ENCODE measurements at places on chromosomes 5 and 9. TPM values are rescaled to one million over a fixed set of nuclear protein-coding genes. Genes with fewer than 3 reads are reported as not detected.
A peak's percentile ranks its signal among the peaks of the same experiment; 100 is the strongest.

GRCh38 chr5:126851501-126852011, 74.6 kb downstream of the LMNB1 start:
- no peak for DNase-seq

DNA sequence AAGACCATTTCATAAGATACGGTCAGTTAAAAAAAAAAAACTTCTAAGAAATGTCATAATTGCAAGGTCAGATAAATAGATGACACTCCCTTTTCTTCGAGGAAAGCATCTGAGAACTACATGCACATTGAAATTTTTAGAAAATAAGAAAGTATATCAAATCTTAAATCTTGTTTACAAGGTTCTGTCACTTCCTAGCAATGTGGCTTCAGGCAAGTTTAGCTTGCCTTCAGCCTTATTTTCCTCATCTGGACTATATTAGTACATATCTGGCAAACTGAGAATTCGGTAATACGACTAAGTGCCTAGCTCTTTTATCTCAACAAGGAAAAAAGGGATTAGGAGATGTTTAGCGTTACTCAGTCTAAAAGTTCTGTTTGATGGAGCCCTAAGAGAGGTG, 32.5 kb upstream of the OR2K2 start:
- no peak for DNase-seq

DNA sequence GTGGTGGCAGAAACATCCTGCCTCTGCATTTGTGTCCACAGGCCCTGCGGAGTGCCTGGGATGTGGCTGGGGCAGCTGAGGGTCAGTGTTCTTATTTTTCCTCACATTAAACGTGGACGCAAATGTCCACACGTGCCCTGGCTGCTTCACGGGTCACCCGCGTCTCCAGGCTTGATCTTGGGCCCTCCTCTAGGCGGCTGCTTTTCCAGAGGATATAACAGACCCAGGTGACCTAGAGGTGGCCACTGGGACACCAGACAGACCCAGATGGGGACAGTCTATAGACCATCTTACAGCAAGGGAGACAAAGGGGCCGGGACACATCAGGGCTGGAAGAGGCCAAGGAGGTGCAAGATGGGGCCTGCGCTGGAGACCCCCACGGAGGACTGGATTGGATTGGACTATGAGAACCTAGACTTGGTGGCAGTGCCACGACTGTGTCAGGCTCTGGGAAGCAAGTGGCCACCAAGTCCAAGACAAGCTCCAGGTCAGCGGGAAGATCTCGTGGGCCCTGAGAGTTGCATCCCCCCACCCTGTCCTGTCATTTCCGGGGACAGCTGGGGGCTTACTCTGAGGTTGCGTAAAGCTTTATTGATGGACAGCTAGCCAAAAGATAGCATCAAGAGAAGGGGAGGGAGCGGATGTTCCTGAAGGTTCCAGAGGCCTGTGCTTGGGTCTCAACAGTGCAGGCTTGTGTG, 6.9 kb downstream of the WNK2 start:
- DNase-seq: no peak

DNA sequence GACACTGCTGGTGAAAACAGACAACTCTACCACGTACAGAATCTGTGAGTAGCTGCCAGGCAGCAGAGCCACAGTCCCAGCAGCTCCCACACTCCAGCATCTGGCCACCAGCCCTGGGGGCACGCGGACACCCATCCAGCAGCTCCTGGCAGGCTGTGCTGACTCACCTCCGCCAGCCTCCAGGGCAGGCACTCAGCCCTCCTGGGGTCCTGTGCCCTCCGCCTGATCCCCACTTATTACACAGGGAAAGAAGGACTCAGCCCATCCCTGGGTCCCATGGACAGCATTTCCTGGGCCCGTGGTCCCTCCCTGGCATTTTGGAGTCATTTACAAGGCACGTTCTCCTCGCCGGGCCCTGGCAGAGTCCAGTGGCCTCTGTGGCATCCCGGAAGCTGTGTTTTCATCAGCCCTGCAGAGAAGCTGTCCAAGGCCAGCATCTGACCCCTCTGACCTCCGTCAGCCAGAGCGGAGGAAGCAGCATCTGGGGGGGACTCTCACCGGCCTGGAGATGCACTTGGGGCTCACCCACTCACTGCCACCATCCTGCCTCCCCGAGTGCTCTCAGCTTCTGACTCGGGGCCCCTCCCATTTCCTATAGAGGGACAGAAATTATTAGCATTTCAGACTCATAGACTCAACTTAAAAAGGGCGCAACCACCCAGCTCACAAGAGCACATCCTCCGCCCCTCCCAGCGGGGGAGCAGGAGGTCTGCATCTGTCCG, 21.6 kb downstream of the PAEP start:
- DNase-seq: no peak

DNA sequence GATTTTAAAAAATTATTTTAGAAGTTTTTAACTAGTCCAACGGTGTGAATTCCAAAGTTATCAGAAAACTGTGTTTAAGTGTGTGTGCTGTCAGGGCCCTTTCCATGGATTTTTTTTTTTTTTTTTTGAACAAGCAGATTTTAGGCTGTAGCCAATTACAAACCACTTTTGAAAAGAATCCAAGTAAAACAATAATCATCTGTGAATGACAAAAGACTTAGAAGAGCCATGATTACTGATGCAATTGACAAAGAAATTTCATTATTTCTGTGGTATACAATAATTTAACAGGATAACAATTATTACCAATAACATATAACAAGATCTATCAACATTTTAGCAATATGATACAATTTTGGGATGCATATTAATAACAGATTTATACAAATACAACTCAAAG, 16.2 kb upstream of the PAIP1 start:
- no peak for DNase-seq

- no peak for DNase-seq
These were observed 69.6 kb upstream of the CACNA1B start for GRCh38 chr9:137807721-137808703.

DNA sequence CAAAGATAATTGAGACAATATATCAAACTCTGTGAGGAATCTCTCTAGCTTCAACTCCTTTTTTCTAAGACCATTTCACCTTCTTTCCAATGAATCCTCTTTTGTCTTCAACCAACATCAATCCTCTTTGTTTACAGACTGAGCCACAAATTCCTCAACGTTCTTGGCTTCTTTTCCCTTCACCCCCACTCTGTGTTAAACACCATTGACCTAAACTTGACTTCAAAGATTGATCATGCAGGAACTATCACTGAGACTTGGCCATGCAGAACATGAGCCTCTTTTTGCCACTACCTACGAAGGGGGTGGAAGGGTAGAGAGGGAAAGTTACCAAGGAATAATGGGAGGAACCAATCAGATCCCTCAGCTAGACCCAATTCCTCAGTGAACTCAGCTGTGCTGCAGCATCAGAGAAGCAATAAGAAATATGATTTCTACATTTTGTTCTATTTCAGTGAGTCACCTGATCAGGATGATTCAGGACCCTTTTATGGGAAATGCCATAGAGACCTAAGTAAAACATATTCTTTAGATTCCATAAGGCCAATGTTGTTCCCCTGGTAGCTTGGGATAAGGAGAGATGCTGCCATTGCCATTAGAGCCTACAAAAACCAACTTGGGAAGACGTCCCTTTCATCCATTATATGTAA, 187.7 kb upstream of the RGMB start:
- no peak for DNase-seq

GRCh38 chr9:92740446-92740961, 24.1 kb downstream of the BICD2 start:
- DNase-seq: no peak

GRCh38 chr5:2155556-2155955, 272.8 kb upstream of the IRX4 start:
- DNase-seq: no peak

GRCh38 chr5:78808818-78809217, 160.2 kb upstream of the LHFPL2 start:
- DNase-seq: no peak

DNA sequence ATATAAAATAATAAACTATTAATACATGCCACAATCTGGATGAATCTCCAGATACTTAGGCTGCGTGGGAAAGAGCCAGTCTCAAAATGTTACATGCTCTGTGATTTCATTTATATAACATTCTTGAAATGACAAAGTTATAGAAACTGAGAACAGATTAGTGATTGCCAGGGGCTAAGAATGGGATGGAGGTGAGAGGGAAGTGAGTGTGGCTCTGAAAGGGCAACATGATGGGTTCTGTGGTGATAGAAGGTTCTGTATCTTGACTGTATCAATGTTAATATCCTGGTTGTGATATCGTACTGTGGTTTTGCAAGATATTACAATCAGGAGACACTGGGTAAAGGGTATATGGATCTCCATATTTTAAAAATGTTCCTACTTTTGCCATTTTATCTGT, 50.7 kb downstream of the SPEF2 start:
- DNase-seq: no peak

DNA sequence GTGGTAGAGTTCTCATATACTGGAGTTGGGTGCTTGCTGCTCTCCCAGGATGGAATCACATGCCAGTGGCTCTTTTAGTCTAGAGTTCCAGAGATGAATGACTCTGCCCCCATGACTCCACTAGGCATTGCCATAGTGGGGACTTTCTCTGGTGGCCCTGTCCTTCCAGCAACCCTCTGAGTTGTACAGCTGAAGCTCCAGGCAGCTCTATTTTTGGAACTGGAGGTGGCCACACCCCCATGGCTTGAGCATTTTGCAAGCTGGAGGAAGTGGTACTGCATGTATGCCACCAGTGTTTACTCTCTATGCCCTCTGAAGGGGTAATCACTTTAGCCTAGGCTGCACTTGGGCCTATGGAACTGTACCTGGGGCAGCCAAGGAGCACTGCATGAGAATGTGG, 112.6 kb downstream of the RANBP17 start:
- DNase-seq: no peak

DNA sequence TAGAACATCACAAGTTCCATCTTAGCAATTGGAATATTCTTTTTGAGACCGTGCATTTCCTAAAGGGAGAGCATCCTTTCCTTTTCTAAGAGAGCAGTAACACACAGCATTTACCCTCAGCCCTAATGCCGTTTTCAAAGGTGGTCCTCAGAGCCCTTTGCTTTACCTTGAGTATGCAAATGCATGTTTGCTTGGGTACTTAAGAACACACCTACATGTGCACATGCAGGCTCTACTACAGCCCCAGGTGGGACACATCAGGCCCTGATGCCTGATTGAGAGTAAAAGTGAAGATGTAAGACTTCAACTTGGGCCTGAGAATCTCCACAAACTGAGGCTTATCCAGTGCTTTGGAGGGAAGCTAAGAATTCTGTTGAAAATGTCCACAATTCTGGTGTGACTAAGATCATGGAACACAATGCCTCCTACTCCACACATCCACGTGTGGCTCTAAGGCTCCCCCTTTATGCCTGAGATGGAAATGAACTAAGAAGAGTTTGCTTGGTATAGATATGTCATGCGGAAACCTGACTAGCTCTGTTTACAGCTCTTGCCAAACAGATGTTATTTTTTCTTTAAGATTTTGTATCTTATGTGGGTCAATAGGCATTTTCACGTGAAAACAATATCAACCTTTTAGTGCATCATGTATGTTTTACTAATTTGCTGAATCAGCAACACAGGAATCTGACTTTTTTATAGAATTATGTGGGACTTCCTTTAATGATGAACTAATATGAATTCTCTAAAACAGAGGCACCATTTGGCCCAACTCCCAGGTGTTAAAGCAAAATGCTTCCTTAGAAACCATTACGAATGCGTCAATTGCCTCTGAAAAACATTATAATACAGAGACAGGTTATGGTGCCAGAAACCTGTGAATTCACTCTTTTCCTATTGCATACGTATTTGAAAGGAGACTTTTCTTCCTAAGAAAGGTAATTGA, 48.9 kb upstream of the SLC2A8 start:
- DNase-seq: no peak

DNA sequence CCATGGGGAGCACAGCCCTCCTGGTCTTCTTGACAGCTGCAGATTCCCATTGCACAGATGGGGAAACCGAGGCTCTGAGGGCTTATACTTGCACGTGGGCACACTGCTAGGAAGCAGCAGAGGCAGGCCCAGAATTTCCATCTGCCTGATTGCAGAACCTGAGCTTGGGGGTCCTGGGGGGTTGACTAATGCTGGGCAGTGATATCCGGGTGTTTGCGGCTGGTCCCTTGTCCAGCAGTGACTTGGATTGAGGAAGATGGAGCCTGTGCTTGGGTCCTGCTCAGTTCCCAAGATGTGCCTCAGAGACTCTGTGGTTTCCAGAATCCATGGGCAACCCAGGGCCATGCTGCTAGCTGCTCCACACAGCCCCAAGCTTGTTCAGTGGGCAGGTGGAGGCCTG, 91.2 kb downstream of the PHF2 start:
- peak; percentile 5 for DNase-seq

Gene NIPAL4
- not detected for total RNA-seq

DNA sequence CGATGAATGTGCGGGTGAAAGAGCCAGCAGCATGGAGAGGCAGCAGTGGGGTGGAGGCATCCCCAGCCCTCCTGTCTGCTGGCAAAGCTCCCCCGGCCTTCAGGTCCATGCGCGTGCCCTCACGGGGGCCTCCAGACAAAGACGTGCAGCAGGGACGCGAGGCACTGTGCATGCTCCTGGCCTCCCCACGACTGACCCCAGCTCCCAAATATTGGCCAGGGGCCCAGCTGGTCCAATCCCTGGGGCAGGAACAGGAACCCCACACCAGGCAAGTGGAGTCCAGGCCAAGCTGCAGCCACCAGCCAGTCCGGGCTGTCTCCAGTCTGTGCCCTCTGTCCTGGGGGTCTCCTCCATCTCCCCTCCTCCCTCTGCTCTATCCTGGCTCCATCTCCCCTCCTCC, 33.5 kb upstream of the LRRC14B start:
- no peak for DNase-seq

- DNase-seq: no peak
These were observed 570.8 kb upstream of the TLE4 start for GRCh38 chr9:79001012-79001411.

DNA sequence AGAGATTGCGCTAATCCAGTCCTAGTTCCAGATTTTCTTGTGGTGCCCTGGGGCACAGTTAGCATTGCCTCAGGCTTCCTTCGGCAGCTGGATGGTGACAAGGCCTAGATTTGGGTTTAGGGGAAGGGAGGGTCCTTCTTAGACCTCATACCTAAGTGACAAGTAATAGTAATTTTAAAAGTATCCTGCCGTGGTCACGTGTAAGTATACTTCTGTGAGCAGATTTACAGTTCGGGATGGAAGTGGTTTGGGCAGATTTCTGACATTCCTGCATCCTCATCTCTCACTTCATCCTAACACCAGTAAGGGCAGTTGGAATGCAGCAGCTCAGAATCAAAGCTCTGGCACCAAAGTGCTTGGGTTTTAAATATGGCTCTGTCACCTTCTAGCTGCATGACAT, 71.6 kb downstream of the LRRC70 start:
- DNase-seq: no peak

Gene HEMGN
- total RNA-seq: 0.14 TPM

DNA sequence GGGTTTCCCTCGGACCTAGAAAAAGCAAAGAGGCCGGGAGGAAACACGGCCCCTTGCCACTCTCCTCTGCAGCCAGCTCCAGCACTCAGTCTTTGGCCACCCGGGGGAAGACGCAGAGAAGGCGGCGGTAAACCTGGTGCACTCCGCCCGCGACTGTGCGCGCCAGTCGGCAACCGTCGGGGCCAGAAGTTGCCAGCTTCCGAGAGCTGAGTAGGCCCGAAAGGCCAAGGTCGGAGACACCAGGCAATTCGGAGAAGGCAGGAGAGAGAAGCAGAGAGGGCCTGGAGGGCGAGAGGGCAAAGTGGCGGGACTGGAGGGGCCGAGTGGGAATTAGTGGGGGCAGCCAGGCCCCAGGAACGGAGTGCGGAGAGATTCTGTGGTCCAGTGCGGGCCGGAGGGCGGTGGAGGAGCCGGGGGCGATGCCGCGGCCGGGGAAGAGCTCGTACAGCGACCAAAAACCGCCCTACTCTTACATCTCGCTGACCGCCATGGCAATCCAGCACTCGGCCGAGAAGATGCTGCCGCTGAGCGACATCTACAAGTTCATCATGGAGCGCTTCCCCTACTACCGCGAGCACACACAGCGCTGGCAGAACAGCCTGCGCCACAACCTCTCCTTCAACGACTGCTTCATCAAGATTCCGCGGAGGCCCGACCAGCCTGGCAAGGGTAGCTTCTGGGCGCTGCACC, at the start of gene FOXB2:
Gene FOXB2 (plus strand): TSS at position 420 of the 690 bp plus-strand sequence. CDS start 0 bp downstream, at position 420.
- no peak for DNase-seq

Data from left ventricle myocardium inferior (tissue), 1 donor.